ENCODE measurements at places on chromosomes 12 and 14. TPM values are rescaled to one million over a fixed set of nuclear protein-coding genes. Genes with fewer than 3 reads are reported as not detected.

Gene DLK1
- 1.4 TPM for total RNA-seq

Gene CAPZA3
- not detected for total RNA-seq

Gene SERPINA9
- not detected for total RNA-seq

Gene ARHGAP9
- 2.1 TPM for total RNA-seq

Gene CCDC197
- not detected for total RNA-seq

Gene OTOGL
- total RNA-seq, result 0.46 TPM

Gene PTGER2
- total RNA-seq, result 0.46 TPM

Gene FAM186B
- not detected for total RNA-seq

Gene MUCL1
- not detected for total RNA-seq

Gene RGS6
- total RNA-seq, result 10.6 TPM

Gene NR4A1
- 11.1 TPM for total RNA-seq

Gene PTPRB
- total RNA-seq, result 10.1 TPM

Gene PIWIL1
- 0.23 TPM for total RNA-seq

Gene LRFN5
- total RNA-seq, result 108 TPM

Gene SRRM4
- total RNA-seq, result 11.5 TPM

Gene AHNAK2
- total RNA-seq, result 30.7 TPM
